ENCODE measurements at places on chromosomes 6 and 20.

DNA sequence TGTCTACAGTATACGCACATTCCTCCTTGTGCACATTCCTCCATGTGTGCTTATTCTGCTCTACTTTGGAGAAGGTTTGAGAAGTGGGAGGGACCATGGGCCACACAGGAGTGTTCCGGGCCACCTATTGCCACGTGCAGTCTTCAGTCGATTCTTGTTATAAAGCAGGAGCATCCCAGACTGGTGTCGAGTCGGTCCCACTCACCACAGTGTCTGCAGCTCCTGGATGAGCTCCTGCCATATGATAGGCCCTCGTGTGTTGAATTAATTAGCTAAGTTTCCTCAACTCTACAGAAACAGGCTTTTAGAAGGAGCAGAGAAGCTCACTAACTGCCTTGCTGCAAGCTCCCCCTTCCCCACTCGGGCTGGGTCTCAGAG lies 22.6 kb downstream of the ENTPD6 start:
- no peak for DNase-seq

DNA sequence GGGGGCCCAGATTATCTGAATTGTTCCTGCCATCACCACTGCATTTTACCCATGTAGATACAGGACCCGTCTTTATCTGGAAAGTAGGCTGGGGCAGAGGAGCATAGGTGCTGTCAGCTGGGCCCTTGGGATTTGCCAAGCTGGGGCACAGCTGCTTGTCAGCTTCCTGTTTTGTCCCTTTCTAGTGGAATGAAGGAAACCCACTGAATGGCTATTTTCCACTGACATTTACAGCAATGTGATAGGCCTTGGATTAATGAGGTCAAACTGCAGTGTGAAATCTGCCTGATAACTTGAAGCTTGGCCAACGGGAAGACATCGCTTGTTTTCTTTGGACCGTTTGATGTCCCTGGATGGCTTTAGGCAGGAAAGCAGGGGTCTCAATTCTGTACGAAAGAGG lies 6.7 kb downstream of the PPP1R16B start:
- no peak for DNase-seq

DNA sequence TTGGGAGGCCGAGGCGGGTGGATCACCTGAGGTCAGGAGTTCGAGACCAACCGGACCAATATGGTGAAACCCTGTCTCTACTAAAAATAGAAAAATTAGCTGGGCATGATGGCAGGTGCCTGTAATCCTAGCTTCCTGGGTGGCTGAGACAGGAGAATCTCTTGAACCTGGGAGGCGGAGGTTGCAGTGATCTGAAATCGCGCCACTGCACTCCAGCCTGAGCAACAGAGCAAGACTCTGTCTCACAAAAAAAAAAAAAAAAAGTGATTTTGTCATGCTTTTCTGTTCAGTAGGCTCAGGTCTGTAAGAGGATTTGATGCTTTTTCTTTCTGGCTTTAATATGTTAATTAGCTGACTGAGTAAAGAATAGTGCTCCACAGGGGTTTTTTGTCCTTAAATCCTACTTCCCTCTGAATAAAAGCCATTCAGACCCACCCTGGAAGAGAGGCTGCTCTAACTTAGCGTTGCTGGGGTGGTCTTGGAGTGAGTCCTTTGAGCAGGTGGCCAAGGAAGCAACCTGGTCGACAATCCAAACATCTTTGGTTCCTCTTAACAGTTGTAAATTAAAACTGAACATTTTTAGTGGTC lies 19.0 kb downstream of the MCM8 start:
- DNase-seq = no peak

DNA sequence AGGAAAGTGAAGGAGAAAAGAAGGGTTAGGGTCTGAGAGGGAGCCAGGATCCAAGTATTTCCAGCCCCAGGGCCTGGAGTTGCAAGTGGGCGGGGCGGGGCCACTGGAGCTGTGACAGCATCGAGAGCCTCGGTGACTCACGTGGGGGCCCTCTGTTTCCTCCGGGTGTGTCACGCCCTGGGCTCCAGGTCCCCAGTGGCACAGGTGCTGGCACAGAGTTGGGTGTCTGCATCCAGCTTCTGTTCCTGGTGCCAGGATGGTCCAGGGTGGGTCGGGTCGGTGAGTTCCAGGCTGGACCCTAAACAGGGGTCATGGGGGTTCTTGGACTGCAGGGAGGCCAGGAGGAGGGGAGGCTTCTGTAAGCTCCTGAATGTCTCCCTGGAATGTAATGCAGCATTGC lies 16.7 kb downstream of the RAET1L start:
- no peak for DNase-seq

DNA sequence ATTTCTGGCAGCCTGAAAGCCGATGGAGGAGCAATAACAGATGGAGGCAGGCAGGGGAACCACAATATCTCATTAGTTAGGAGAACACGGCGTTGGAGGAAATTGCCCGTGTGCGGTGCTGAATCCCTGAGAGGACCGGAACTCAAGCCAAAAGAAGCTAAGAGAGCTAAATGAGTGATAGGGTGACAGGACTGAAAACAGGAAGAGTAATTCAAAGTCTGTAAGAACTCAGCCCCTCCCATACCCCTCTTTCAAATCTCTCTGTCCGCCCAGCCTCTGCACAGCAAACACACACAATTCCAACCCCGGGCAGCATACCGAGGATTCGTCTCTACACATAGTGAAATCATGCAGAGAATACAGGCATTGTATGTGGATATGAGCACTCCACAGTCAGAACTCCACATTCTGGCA lies 2.6 kb upstream of the IPCEF1 start:
- DNase-seq = no peak

GRCh38 chr6:44627091-44627882 lies 239.8 kb downstream of the CDC5L start:
- no peak for DNase-seq
